ENCODE measurements at places on chromosomes 1 and 21. TPM values are rescaled to one million over a fixed set of nuclear protein-coding genes. Genes with fewer than 3 reads are reported as not detected.

Gene AQP10
- not detected for total RNA-seq

Gene EXO1
- 2.2 TPM for total RNA-seq

Gene MRAP
- not detected for total RNA-seq

Gene KCNK2
- total RNA-seq: 59.0 TPM

Gene CHI3L1
- 0.74 TPM for total RNA-seq

Gene AADACL4
- not detected for total RNA-seq

Gene GJA8
- not detected for total RNA-seq

Gene GPR37L1
- total RNA-seq: 1.2 TPM

Gene TAS1R1
- total RNA-seq: not detected

Gene IVL
- total RNA-seq: under 0.01 TPM

Gene IL19
- not detected for total RNA-seq

Gene TMEM82
- total RNA-seq: not detected

Gene GJC2
- 0.74 TPM for total RNA-seq

Gene S100A1
- 2.2 TPM for total RNA-seq

Gene NTMT2
- 0.49 TPM for total RNA-seq

Gene ATAD3A
- 9.8 TPM for total RNA-seq

Gene PERM1
- 0.25 TPM for total RNA-seq

Gene GUCA2A
- total RNA-seq: not detected

Gene INSRR
- total RNA-seq: 0.25 TPM

Gene SLC26A9
- total RNA-seq: not detected

Gene DNAJC28
- 3.0 TPM for total RNA-seq

Gene GSTM1
- total RNA-seq: not detected

Gene FBXO28
- 34.7 TPM for total RNA-seq

Gene BEST4
- 0.49 TPM for total RNA-seq

Gene RGS5
- total RNA-seq: 14.5 TPM
